Prostate gland (tissue), 2 donors: ENCODE measurements at places on chromosomes 6 and 20. TPM values are rescaled to one million over a fixed set of nuclear protein-coding genes. Genes with fewer than 3 reads are reported as not detected.

The SIRPB1 gene
- total RNA-seq = 3.9 TPM

The SLCO4A1 gene
- total RNA-seq = 12.3 TPM

The TFAP2C gene
- 9.4 TPM for total RNA-seq

DNA sequence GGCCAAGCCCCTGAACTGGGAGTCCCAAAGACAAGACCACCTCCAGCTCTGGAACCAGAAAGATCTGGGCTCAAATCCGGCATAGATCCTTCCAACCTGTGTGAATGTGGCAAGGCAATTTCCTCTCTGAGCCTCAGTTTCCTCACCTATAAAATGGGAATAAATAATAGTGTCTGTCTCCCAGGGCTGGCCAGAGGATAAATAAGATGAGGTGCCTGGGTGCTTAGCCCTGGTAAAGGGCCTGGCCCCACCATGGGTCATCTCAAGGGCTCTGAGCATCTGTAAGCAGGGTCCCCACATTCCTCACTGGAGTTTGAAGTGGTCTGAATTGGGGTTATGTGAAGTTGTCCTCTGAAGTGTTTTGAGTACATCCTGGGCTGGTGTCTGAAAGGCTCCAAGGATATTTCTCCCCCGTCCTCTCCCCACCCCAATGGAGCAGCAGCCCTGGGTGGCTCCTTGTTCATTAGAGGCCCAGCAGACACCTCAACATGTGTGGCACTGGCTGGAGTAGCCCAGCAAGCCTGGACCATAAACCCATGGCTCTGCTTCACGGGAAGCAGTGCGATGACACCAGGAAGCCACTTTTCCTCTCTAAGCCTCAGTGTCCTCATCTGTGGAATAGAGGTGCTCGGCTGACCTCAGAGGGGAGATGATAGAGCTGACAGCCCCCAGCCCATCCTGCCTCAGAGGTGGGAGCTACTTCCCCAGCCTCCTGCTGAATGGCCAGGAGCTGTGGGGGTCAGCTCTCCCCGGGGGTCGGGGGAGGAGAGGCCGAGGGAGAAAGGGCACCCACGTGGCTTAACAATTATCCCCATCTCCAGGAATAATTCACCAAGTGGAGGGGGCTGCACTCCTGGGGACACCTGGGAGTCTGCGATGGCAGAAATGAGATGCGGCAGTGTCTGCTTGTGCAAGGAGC lies 48.0 kb downstream of the HNF4A start:
- peaks cover 2% of the 10 kb centered on the region for H3K27me3 ChIP-seq
- H3K4me1 ChIP-seq = no peaks in the 10 kb centered on the region
- no peak for DNase-seq
- H3K4me3 ChIP-seq = no peak overlapping the region
